Activated CD8-positive, alpha-beta memory T cell treated with anti-CD3 and anti-CD28 coated beads for 1 hour (primary cell): ENCODE measurements at places on chromosomes 12 and 14.

DNA sequence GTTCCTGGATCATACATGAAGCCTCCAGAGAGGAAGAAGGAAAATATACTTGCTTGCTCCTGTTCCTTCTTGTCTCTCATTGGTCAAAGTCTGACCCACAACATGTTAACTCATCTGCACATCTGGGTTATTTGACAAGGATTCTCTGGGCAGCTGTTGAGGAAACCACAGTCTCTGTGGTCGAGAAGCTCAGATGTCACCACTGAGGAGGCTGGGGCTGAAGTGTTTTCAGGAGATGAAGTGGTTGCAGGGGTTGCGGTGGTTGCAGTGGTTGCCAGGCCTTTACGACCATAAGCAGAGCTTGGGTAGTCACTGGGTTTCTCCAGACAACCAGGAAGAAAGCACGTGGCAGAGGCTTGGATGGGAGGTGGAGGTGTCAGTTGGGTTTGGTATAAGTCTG is 265.0 kb upstream of the LRIG3 start:
- no peak for DNase-seq

- no peak for DNase-seq
These were observed 44.7 kb upstream of the NEDD1 start for GRCh38 chr12:96862326-96862725.

- DNase-seq = no peak
These were observed 181.3 kb downstream of the ITPR2 start for GRCh38 chr12:26651566-26652188.

- DNase-seq = no peak
These were observed 241.3 kb upstream of the TMEM132C start for GRCh38 chr12:128025589-128026245.

- DNase-seq = no peak
These were observed 158.0 kb downstream of the PIK3C2G start for GRCh38 chr12:18419311-18419710.

DNA sequence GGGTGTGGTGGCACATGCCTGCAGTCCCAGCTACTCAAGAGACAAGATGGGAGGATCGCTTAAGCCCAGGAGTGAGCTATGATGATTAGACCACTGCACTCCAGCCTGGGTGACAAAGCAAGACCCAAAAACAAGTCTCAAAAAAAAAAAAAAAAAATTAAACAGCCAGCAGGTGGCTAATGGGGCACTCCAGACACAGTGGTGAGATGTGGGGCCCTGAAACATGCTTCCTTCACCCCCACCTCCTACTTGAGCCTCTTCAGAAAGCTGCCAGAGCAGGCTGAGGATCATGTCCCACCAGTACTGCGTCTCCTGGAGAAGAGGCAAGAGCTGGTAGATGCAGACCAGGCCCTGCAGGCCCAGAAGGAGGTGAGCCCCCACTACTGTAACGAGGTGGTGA is 2.1 kb downstream of the CFAP73 start:
- DNase-seq = no peak

DNA sequence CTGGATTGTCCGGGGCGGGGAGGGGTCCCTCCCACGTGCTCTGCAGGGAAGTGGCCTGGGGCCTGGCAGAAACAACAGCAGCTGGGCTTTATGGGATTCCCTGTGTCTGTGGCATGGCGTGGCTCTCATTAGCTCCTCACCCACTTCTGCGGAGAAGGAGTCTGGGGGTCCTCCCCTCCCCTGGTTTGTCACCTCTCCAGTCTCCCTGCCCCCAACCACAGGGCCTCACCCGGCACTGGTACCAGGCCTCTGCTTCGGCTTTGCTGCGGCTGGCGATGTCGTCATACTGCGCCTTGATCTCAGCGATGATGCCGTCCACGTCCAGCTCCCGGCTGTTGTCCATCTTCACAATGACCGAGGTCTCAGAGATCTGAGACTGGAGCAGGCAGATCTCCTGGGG is 6.4 kb downstream of the KRT82 start:
- no peak for DNase-seq

GRCh38 chr14:76781648-76782051 is 20.4 kb downstream of the VASH1 start:
- no peak for DNase-seq

DNA sequence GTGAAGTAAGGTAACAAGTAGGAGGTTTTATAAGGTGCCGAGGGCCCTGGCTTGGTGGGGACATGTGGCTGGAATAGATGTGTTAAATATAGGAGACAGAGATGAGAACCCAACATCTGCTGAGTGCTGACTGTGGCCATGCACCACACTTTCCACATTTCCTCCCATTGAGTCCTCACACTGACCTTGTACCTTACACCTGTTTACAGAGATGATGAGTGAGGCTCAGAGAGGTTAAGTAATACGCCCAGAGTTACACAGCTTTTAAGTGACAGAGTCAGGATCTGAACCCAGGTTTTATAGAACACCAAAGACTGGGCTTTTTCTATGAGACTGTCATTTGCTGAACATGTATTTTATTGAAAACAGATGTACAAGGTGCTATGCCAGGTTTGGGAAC is 70.8 kb upstream of the LTA4H start:
- no peak for DNase-seq

GRCh38 chr12:117820216-117820907 is 148.4 kb downstream of the KSR2 start:
- no peak for DNase-seq
